ENCODE measurements at places on chromosomes 4 and X.
A peak's percentile ranks its signal among the peaks of the same experiment; 100 is the strongest.

DNA sequence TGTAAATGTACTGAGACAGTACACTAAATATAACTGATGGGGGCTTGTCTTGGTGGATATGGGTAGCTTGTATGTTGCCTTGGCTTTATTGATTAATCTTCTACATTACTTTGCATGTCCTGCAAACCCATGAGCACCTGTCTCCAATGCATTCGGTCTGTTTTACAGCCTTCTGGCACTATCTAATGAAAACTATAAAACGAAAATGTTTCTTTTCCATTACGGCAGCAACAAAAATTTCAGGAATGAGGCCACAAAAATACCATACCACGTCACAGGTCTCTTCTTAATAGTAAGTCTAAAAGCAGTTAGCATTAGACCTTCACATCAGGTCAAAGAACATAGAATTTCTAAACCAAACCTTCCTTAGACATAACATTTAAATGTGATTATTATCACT lies 49.8 kb downstream of the EDNRA start:
- DNase-seq: no peak

GRCh38 chr4:14583331-14583730 lies 418.9 kb upstream of the CPEB2 start:
- no peak for DNase-seq

- DNase-seq: peak; percentile 48
Observed at GRCh38 chr4:147707892-147708672, 23.8 kb upstream of the ARHGAP10 start.

- no peak for DNase-seq
Observed at GRCh38 chr4:124833831-124834505, 121.4 kb upstream of the ANKRD50 start.

GRCh38 chr4:100240008-100240407 lies 49.7 kb upstream of the DDIT4L start:
- no peak for DNase-seq

GRCh38 chrX:150446995-150447394 lies 83.9 kb downstream of the MAMLD1 start:
- DNase-seq: peak; percentile 8

DNA sequence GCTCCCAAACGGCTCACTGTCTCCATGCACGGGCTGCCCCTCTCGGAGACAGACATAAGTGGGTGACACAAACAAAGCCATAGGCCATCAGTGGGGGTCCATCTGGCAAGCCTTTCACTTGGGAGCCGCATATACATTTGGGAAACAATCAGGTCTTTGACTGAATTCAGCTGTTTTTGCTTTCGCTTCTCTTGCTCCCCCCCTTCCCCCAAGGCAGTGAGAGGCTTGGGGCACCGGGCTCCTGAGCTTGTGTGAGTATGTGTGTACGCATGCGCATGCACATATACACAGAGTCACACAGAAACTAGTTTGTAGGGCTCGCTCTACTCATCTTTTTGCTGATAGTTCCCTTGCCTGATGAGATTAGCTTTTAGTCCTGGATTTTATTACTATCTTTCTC lies 284.4 kb downstream of the AFF2 start:
- DNase-seq: no peak
